ENCODE measurements at places on chromosomes 2 and 18.

- no peak for DNase-seq
Observed at GRCh38 chr2:12424219-12424618, 292.5 kb upstream of the TRIB2 start.

GRCh38 chr2:121071034-121071504 lies 213.9 kb downstream of the TFCP2L1 start:
- DNase-seq: no peak

DNA sequence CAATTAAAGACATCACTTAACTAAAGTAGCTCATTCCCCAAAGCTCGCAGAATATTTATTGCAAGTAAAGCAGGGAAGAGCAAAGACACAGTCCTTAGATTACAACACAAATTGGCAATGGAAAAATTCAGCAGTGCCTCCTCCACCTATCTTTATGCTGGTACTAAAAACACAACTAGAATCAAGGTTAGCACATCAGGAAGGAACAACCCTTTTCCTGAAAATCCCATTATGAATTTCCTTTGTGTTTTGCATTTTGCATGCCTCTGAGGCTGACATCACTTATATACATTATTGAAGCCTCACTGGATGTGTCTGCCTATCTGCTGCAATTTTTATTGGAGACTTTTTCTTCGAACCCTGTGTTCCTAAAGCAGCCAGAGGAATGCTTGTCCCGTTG lies 193.8 kb upstream of the STK17B start:
- DNase-seq: no peak

- no peak for DNase-seq
Observed at GRCh38 chr18:31721601-31722000, 37.2 kb upstream of the B4GALT6 start.

DNA sequence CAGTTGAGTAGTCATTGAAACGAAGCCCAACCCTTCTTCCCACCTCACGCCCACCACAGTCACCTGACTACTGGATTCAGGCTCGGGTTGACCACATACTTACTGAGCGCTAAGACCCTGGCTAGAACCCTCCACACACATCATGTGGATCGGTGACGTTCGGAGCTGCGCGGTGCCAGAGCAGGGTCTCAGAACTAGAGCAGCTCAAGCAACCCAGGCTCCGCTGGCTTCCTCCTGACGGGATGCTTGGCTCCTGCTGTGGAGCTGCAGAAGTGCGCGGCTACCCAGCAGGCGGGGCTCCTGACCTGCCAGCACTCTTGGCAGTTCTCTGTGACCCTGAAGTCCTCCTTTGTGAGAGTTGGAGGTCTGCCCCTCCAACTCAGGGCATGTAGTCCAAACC lies 90.6 kb upstream of the MBOAT2 start:
- no peak for DNase-seq

Data from foreskin melanocyte (primary cell).